ENCODE measurements at places on chromosomes 2 and 18.

- DNase-seq = no peak
These were observed 49.2 kb upstream of the LGALSL start for GRCh38 chr2:64404743-64405142.

GRCh38 chr2:118148809-118149208, 60.5 kb downstream of the INSIG2 start:
- no peak for DNase-seq

GRCh38 chr18:51724790-51725721, 527.6 kb upstream of the MEX3C start:
- DNase-seq = no peak

- DNase-seq = no peak
These were observed 75.9 kb upstream of the COL3A1 start for GRCh38 chr2:188898261-188898660.

DNA sequence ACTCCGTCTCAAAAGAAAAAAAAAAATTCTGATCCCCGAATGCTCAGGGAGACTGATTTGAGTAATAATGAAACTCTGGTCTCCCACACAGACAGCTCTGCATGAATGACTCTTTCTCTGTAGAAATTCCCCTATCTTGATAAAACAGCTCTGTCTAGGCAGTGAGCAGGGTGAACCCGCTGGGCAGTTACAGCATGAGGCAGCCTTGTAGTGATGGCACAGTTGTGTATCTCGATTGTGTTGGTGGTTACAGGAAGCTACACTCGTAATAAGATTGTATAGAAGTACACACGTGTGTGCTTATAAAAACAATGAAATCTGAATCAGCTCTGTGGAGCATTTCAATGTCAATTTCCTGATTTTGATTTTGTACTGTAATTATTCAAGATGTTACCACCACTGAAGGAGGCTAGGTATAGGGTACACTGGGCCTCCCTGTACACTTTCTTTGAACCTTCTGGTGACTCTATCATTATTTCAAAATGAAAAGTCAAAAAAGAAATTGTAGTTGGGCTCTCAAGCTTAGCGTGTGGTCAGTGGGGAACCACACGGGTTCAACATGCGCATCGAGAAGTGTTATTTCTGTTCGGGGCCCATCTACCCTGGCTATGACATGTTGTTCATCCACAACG, 34.9 kb upstream of the ATP8B1 start:
- no peak for DNase-seq

GRCh38 chr2:131542438-131543384, 15.0 kb downstream of the CCDC74A start:
- DNase-seq = no peak

GRCh38 chr2:101842471-101842870, 145.0 kb downstream of the MAP4K4 start:
- DNase-seq = no peak

DNA sequence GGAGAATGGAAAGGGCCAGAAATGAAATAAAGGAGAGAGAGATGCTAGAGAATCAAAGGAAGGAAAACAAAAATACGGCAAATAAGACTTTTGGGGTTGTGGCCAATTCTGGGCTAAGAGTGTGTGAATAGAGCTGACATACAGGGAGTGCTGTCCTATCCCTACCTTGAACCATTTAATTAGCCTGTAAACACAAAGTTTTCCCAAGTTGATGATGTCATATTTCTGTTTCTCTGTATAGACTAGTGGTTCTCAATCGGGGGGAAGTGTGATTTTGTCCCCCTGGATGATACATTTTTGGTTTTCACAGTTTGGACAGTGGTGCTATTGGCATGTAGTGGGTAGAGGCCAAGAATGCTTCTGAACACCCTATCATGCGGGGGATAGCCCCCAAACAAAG, 148.8 kb downstream of the ACTR3 start:
- no peak for DNase-seq

DNA sequence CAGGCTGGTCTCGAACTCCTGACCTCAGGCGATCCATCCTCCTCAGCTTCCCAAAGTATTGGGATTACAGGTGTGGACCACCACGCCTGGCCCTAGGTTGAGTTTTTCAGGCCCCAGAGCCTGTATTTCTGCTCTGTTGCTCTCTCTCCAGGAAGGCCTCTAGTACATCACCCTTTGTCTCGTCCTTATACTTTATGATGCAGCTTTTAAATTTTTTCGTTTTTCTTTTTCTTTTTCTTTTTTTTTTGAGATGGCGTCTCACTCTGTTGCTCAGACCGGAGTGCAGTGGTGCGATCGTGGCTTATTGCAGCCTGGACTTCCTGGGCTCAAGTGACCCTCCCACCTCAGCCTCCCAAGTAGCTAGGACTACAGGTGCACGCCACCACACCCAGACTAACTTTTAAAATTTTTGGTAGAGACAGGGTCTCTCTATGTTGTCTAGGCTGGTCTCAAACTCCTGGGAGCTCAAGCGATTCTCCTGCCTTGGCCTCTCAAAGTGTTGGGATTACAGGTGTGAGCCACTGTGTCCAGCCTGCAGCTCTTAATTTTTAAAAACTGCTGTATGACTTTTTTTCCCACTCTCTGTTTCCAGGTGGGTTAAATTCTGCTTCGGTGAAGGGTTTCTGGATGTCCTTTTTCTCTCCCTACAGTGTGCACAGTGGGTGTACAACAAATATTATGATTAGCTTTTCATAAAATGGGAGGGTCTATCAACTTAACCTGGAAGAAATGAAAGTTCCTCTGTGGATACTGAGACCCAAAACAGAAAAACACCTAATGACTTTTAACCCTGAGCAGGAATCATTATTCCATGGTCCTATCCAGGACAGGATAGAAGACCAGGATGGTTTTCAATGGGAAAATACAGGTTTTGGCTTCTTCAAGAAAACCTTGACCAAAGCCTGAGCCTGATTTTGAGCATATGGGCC, 47.9 kb downstream of the DDX1 start:
- DNase-seq = no peak
